Right renal cortex interstitium (tissue), 3 donors: ENCODE measurements at places on chromosomes 5 and 9.

DNA sequence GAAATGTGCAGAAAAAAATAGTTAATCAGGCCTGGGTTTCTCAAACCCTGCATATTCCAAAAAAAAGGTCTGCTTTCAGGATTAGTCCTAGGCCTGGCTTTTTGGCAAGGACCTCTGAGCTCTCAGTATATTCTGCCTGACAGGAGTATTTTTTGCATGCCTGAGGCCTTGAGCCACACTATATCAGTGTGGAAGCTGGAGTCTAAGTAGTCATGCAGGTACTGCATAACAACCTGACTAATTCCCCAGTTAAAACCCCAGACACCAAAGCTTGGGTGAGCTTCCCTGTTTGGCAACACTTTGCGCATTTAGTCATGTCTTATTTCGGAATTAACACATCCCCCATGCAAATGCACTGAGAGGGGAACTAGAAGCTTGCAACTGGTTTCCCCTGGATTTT lies 359.5 kb downstream of the CETN3 start:
- DNase-seq = no peak

DNA sequence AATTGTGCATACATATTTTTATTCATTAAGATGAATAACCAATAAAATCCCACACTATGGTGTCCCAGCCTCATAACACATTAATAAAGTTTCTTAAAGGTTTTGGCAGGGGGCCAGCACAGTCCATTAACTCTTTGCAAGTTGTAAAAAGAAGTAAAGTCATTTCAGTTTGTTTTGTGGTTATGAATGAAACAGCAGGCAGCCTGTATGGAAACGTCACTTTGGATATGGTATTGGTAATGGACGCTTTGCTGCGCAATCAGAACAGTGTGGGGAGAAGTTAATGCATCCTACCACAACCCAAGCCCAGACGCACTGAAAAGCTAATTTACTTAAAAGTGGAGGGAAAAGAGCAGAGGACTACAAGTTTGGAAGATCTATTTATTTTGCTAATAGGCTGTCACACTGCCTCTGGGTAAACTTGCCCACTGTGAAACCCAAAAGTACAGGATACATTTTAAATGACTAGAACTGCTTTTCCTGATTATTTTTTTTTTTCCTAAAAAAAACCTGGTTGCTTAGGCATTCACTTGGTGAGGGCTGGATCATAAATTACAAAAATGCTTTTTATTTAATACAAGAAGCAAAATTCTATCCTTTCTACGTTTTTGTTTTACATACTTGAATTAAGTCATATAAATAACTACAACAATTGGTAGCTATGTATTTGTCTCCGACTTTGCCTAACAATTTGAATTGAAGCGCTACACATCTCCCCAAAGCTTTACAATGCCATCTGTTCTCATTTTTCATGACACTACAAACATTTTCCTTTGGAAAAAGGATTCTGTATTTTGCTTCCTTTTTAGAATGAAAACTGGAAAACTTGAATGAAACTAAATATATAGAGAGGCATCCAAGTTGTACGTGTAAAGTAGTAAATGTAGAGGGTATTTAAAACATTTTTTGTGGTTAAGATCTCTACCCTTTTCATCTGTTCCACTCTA lies 104.3 kb downstream of the NFIB start:
- DNase-seq = no peak

DNA sequence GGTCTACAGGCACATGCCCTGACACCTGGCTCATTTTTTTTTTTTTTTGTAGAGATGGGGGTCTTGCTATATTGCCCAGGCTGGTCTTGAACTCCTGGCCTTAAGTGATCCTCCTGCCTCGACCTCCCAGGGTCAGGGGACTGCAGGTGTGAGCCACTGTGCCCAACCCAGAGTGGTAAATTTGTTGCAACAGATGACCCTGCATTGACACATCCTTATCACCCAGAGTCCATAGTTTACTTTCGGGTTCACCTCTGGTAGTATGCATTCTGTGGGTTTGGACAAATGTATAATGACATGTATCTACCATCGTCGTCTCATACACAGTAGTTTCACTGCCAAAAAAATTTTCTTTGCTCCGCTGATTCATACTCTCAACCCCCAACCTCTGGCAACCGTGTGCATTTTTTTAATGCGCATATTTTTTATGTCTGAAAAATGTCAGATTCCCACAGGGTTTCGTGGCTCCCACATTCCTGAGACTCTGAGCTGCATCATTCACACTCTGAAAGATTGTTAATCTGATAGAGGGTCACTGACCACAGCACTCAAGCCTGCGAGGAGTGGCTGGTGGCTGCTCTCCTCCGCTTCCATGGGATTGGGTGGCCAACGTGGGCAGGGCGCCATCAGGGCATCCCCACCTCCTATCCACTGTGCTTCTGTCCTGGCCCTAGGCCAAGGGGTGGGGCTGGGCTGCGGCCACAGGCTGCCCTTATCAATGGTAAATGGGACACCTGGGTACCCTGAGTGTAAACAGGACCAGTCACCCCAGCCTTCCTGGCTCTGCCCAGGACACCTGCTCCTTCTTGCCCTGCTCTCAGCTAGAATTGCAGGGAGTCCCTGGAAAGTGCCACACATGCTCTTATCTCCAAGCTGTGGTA lies 9.6 kb downstream of the NDST1 start:
- no peak for DNase-seq

GRCh38 chr5:37638897-37639296 lies 200.9 kb downstream of the GDNF start:
- DNase-seq = no peak
